ENCODE measurements at places on chromosomes 1 and 21.

DNA sequence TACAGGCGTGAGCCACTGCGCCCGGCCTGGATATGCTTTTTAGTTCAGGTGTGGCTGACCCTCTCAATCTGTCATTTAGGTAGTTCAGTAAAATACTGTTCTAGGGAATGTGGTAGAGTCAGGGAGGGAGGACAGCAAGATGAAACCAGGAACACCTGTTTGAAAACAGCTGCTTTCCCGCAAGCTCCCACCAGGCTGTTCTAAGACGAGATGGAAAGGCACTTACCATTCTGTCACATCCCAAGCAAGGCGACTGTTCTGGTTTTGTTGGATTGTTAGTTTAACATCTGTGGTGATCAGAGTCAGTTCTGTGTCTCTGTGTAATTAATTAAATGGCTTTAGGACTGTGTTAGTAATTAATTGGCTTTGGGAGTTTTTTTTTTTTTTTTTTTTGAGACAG is 2.9 kb downstream of the CHAF1B start:
- no peak for DNase-seq

GRCh38 chr1:228308085-228308601 is 98.5 kb downstream of the TRIM11 start:
- no peak for DNase-seq

GRCh38 chr1:3112526-3112925 is 43.5 kb downstream of the PRDM16 start:
- DNase-seq: no peak

GRCh38 chr1:109248444-109248796 is 919 bp upstream of the CELSR2 start:
- no peak for DNase-seq

DNA sequence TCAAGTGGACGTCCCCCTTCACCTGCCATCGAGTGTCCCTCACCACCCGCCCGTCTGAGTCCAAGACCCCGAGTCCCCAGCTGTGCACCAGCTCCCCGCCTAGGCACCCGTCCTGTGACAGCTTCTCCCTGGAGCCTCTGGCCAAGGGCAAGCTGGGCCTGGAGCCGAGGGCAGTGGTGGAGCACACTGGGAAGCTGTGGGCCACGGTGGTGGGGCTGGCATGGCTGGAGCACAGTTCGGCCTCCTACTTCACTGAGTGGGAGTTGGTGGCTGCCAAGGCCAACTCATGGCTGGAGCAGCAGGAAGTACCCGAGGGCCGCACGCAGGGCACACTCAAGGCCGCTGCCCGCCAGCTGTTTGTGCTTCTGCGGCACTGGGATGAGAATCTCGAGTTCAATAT is 63.2 kb downstream of the VWA5B1 start:
- no peak for DNase-seq

GRCh38 chr1:17520041-17520440 is 19.5 kb upstream of the ARHGEF10L start:
- no peak for DNase-seq

GRCh38 chr1:110433803-110434202 is 17.1 kb upstream of the PROK1 start:
- no peak for DNase-seq

DNA sequence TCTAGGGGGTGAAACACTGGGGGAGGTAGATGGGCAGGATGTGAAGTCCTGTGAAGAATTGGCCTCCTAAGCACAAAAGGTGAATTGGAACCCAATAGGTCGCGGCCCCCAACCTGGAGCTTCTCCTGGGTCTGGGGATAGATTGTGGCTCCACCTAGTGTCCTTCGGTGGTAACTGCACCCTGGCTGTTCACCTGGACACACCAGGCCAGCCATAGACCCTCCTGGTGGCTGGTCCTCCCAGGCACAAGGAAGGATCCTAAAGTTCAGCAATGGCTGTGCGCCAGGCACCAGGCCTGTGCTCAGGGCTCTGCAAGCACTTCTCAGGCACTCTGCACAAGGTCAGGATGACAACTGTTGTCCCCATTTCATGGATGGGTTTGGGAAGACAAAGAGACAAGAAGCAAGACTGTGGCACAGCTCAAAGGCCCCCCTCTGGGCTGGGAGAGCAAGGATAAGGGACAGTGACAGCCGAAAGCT is 13.5 kb downstream of the ESPN start:
- DNase-seq: peak; percentile 42

Data from NCI-H2081 treated with DMSO at 0.1 percent for 48 hours (cell line).